ENCODE measurements at places on chromosomes 11 and 22.

GRCh38 chr11:2295971-2296912 is 5.5 kb downstream of the C11orf21 start:
- no peak for DNase-seq

- no peak for DNase-seq
These were observed 591.8 kb upstream of the KIRREL3 start for GRCh38 chr11:127592371-127592770.

DNA sequence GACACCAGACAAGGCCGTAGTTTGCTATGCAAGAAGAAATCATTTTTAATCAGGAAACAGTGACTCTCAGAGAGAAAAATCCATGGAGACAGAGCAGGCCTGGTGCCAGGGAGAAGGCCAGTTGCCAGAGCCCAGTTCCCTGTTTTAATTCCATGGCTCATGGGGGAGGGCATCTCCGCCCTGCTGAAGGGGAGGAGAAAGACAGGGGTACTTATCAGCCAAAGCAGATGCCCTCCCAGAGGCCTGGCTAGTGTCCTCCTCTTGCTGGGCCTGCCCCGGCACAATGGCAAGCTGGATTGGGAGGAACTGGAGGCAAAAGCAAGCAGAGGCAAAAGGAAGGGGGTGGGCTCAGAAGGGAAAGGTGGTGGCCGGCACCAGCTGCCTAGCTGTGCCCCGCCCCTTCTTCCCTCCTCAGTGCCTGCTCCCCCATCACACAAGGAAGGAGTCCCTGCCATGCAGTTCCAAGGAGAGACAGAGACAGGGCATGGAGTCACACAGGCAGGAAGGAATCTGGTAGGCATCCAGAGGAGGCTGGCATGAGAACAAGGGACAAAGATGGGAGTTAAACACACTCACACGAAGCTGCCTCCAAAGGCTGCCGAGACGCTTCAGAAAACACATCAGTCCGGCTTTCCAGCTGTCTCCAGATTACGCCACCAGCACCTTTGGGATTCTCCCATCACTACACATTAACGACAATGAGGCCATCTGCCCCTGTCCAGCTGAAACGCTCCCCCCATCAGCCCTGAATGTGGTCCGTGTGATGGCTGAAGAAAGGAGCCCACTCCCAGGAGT is 591.8 kb downstream of the BUD13 start:
- no peak for DNase-seq

GRCh38 chr11:70029115-70029860 is 48.8 kb upstream of the ANO1 start:
- no peak for DNase-seq

GRCh38 chr22:29658176-29658575 is 54.7 kb downstream of the NF2 start:
- DNase-seq: no peak

DNA sequence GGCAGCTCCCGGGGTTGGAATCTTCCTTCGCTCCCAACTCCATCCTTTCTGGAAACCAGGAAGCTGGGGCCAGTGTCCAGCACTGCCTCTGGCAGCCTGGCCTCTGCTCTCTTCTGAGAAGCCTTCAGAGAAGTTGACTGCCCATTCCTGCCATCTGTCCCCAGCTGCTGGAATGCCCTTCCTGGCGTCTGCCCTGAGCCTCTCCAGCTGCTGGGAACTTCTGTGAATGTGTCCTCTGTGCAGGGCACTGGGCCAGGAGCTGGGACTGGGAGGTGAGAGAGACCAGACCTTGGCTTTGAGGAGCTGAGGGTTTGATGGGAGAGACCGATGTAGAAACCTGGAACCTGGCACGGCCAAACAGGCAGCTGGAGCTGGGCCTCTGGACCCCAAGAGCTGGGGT is 5.9 kb upstream of the SOX10 start:
- no peak for DNase-seq

DNA sequence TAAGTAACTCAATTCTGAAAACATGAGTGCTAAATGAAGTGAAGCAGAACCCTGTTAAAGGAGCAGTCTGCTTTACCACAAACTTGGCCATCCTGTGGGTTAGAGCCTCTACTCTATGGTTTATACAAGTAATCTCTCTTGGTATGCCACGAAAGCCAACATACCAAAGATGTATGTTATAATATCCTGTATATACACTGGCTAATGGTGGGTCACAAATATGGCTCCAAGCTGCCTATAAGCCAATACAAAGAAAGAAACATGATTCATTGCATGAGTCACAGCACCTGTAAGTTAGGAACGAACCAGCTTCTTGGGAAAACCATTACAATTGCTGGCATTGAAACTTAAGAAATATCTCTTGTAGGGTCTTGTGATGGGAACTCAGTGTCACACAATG is 16.1 kb downstream of the XRRA1 start:
- DNase-seq: no peak

- DNase-seq: no peak
These were observed 997.8 kb upstream of the RAG2 start for GRCh38 chr11:37595845-37596244.

GRCh38 chr11:120632579-120632978 is 121.0 kb downstream of the GRIK4 start:
- DNase-seq: no peak

- DNase-seq: no peak
These were observed 23.0 kb upstream of the ZC3H12C start for GRCh38 chr11:110070176-110070575.

- no peak for DNase-seq
These were observed 100.5 kb downstream of the PDHX start for GRCh38 chr11:35016916-35017315.

DNA sequence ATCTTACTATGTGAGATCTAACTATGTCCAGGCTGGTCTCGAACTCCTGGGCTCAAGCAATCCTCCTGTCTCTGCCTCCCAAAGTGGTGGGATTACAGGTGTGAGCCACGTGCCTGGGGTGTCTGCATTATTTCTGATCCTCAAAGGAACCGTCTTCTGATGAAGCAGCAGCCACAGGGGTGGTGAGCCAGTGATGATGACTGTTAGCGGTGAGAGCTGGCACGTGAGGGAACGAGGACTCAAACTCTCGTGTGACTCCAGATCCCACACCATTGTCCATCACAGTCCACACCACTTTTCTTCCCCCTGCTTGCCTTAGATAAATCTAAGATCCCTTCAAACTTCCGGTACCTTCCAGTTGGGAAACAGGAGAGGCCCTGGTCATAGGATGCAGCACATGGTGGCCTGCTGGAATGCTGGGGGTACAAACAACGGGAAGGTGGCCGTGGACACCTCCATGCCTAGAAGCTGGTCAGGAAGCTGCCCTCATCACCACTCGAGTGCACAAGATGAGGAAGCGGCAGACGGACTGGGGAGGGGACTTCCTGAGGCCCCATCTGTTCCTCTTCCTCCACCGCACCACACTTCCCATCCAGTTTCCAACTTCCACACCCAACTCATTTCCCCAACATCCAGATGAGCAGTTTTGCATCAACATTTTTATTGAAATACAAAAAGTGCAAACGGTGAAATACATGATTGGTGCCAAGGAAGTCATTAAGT is 23.8 kb downstream of the ARHGAP1 start:
- no peak for DNase-seq

- DNase-seq: no peak
These were observed 128.8 kb downstream of the MED15 start for GRCh38 chr22:20636075-20636812.

DNA sequence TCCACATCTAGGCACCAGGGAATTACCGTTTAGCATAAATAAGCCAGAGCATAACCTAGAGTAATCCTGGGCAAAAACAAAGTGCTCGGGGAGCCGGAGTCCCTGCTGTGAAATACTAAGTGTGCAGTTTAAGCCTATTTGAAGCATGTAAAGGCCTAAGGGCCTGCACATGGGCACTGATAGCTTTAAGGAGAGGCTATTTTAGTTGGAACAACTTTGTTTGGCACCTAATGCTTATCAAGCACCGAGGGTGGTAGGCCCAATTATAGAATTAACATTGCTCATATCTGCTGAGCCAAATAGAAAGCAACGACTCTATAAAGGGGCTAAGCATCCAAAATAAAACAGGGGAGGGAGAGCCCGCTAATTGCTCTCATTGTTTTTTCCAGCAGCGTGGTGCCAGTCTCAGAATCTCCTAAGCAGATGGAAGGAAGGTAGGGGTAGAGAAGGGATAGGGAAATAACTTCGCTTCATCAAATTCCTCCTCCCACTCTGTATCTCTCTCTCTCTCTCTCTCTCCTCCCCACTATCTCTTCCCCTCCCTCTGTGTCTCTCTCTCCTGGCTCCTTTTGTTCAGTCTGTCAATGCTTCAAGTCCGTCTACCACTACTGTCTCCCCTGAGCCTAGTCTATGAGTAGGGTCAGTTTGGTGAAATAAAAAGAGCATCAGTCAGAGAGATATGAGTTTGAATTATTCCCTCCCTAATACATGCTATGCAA is 292.8 kb downstream of the NXPE2 start:
- no peak for DNase-seq

- peak; percentile 50 for DNase-seq
These were observed at the start of gene ESAM for GRCh38 chr11:124762105-124762623. Gene ESAM (minus strand): TSS chr11:124762290. CDS start chr11:124762154, 136 bp downstream.

GRCh38 chr22:49185312-49185969 is 642.2 kb downstream of the BRD1 start:
- DNase-seq: no peak

- DNase-seq: no peak
These were observed 2.5 kb downstream of the CHST1 start for GRCh38 chr11:45662665-45663485.

DNA sequence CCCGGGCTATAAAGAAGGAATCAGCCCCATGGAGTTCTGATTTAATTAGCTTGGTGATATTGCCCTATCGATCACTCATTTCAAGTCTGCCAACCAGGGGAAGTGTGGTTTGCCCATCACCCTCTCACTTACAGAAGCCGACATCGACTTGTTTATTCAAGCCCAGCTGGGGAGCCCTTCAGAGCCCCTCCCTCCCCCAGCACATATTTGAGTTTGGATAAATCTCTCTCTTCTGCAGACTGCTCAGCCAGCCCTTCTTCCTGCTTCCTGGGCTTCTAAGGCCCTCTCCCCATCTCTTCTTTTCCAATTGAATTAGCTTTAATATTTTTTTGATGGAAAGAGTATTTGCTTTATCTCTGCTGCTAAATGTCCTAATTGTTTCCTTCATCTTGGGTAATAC is 299.0 kb downstream of the MIAT start:
- DNase-seq: no peak
